ENCODE measurements at places on chromosomes 2 and 18.

DNA sequence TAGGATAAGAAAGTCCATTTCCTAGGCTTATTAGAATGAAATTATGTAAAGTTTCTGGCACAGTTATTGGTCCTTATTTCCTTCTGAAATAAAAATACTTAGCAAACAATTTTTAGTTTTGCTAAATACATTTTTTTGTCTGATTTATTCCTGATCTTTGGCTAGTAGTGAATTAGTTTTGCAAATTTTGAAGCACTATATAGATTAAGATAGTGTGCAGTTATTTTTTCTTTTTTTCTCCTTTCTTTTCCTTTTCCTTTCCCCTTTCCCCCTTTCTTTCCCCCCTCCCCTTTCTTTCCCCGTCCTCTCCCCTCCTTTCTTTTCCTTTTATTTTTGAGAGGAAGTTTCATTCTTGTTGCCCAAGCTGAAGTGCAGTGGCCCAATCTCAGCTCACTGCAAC is 59.7 kb downstream of the BIRC6 start:
- no peak for DNase-seq

DNA sequence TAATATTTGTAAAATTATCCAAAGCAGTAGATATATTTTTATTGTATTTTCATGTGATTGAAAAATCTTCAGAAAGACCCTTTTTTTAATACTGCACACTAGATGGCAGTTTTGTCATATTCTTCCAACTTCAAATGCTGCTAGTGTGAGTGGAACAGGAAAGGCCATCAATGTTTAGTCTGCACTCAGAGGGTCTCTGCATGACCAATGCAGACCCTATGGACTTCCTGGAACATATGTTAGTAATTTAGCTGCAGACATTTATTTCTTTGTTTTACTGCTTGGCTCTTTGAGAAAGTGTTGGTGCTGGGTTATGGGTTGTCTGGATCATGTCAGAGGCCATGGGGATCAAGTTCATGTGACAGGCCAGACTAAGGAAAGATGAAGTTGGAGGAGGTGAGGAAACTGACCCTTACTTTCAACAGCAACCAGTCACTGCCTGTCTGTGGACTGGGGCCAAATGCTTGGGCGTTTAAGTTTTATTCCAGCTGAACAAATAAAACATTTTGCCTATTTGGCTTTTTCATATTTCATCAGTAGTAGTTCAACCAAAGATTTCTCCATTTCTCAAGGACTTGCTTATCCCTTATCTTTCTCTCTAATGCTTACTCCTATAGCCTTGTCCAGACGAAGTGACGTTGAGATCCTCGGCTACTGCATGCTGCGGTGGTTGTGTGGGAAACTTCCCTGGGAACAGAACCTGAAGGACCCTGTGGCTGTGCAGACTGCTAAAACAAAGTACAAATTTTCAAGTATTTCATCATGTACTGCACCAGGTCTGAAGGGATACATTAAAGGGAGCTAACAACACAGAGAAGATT is 84.8 kb downstream of the VRK2 start:
- no peak for DNase-seq

- no peak for DNase-seq
These were observed 296.2 kb upstream of the SALL3 start for GRCh38 chr18:78683191-78684010.

GRCh38 chr18:25289001-25289631 is 62.9 kb downstream of the ZNF521 start:
- DNase-seq: no peak

GRCh38 chr18:45689396-45689795 is 34.6 kb upstream of the SLC14A1 start:
- DNase-seq: no peak

DNA sequence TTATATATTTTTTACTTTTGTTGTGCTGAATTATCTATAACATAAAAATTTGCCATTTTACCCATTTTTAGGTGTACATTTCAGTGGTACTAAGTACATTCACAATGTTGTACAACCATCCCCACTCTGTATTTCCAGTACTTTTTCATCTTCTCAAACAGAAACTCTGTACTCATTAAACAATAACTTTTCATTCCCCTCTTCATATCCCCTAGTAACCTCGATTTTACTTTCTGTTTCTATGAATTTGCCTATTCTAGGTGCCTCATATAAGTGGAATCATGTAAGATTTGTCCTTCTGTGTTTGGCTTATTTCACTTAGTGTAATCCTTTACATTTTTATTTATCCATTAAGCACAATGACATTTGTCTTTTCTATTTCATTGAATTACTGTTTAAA is 51.3 kb downstream of the GTF2A1L start:
- DNase-seq: no peak

- DNase-seq: no peak
These were observed 2.6 kb upstream of the PTPN2 start for GRCh38 chr18:12886498-12887126.

- no peak for DNase-seq
These were observed 1341.5 kb upstream of the ACVR2A start for GRCh38 chr2:146503366-146503765.

GRCh38 chr2:239721991-239722759 is 303.0 kb downstream of the NDUFA10 start:
- DNase-seq: no peak

DNA sequence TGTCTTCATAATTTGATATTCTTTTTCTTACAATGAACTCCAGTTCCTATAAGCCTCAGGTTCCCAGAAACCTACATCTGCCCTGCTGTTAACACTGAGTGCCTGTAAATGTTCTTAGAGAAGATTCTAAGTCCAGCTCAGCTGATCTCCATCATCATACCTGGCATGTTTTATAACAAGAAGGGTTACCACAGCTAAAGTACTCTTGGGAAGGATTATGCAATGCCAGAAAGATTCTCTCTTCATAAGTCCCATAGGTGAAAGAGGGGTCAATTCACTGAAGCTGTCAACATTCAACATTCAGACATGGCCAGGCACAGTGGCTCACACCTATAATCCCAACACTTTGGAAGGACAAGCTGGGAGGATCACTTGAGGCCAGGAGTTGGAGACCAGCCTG is 31.3 kb upstream of the PTPN4 start:
- no peak for DNase-seq

DNA sequence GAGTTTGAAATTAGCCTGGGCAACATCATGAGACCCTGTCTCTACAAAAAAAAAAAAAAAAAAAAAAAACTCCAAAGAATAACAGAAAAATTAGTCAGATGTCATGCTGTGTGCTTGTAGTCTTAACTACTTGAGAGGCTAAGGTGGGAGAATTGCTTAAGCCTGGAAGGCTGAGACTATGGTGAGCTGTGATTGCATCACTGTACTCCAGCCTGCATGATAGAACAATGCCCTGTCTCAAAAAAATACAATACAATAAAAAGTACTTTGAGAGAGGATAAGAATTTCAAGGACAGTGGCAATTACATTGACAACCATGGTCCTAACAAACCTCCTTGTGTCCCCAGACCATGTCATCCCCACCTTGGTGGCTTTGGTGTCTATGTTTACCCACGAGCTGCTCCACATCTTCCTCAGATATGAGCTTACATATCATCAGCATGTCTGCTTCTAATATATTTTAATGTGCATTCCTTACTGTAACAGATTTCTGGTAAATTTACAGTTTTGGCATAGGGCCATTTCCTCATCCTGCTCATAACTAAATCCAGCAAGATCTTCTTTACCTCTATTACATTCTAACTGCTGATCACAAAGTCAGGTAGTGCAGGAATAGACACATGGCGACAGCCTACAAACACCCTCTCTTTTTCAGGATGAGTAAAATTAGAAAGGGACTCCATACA is 437.7 kb upstream of the HNRNPA3 start:
- no peak for DNase-seq

- DNase-seq: peak; percentile 73
These were observed at the start of gene ADAM23 for GRCh38 chr2:206442833-206443734. ADAM23 (plus strand) TSS chr2:206443532; CDS start chr2:206443867, 335 bp downstream.

DNA sequence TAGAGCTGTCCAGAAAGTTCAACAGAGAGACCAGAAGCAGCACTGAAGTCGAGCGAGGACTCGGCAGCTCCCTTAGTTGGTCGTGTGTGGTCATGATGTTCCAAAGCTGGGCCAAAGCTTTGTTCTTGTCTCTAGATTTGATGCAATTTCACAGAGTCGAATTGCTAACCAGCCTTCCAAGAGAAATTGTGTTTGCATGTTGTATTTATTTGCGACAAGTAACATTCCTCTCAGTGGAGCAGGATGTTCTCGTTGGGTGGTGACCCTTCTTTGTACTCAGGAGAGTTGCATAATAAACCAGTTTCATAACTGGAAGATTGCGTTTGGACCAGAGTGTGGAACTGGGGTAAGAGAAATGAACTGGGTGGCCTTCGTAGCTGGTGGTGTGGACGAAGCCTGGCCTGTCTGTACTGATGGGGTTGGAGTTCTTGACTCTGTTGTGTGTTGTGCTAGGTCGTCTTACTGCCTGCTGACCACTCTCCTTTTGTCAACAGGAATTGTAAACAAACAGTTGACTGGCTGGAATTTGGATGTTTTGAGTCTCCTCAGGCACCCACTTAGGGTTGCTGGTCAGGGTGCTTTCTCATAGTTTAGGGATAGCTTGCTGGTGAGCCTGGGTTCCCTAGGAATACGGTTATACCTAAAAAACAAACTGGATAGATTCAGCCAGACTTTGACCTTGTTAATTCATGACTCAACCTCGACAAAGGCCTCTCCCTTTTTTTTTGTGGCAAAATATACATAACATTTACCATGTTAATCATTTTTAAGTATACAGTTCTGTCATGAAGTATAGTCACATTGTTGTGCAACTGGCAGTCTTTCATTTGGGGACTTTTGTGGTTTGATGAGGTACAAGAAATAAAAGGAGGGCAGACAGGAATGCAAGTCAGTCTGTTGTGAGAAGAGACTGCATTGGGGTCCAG is 28.9 kb upstream of the TOGARAM2 start:
- no peak for DNase-seq

DNA sequence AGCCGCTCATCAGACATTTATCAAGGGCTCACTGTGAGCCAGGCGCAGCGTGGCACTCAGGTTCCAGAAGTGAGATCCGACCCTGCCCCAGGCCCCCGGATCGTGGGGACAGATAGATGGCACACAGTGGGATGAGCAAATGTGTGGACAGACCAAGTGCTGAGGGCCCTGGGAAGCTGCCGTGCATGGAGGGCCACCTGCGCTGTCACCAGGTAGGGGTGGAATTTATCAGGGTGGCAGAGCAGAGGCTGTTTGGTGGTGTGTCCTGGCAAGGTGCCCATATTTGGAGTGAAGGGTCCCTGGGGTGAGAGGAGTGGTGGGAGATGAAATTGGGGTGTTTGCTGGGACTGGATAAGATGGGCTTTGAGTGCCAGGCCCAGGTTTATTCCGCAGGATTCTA is 92.8 kb upstream of the HS6ST1 start:
- DNase-seq: no peak

DNA sequence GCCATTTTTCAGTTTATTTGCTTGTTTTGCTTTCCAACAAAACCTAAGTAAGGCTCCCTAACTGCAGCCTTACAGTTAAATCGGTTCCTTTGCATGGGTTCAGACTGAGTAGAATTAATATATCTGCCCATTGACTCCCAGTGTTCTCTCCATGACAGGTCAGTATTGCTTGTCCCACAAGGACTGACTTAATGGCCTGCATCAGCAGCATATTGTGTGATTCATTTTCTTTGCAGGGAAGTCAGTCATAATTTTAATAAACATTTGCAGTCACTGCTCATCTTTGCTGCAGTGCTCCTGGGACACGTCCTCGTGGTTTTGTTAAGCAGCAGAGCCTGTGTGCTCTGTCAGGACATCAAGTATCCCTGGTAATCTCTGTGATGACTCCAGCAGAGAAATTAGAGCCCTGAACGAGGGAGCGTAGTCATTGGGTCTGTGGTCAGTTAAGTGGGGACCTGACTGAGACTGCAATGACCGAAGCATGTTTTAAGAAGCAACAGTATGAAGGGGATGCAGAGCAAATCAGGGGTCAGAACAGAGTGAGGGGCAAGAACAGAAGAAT is 93.3 kb downstream of the CDH20 start:
- no peak for DNase-seq

- DNase-seq: no peak
These were observed 126.7 kb downstream of the NDUFA10 start for GRCh38 chr2:239898292-239898925.

- DNase-seq: no peak
These were observed 200.2 kb downstream of the ANKRD30B start for GRCh38 chr18:14948163-14948540.

GRCh38 chr2:6999211-6999877 is 82.1 kb downstream of the RNF144A start:
- no peak for DNase-seq

GRCh38 chr18:54217624-54218023 is 6.8 kb downstream of the MBD2 start:
- no peak for DNase-seq

DNA sequence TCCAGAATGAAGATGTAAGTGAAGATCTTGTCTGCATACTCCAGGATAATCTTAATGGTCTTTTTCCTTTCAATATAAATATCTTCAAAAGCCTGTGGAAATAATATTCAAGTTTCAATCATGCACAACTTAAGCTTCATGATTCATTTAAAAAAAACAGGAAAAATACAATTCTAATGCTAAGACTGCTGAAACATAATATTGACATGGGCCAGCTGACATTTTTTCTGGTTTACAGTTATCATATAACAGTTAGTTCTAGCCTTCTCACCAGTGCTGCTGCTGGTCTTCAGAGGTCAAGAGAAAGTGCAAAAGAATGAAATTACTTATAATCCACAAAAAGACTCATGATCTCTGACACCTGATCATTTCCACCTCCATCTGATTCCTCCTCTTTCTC is 110.4 kb upstream of the SCN1A start:
- DNase-seq: no peak

GRCh38 chr18:35512761-35513160 is 15.0 kb upstream of the INO80C start:
- no peak for DNase-seq

- DNase-seq: no peak
These were observed 51.7 kb downstream of the MCFD2 start for GRCh38 chr2:46863882-46864281.

- no peak for DNase-seq
These were observed 43.9 kb upstream of the DNAH7 start for GRCh38 chr2:196112418-196113034.

- DNase-seq: no peak
These were observed 98.5 kb downstream of the MCFD2 start for GRCh38 chr2:46816846-46817726.

- DNase-seq: no peak
These were observed 2.1 kb downstream of the KCNG2 start for GRCh38 chr18:79799619-79800370.

GRCh38 chr2:64787019-64787365 is 133.3 kb upstream of the SERTAD2 start:
- no peak for DNase-seq

DNA sequence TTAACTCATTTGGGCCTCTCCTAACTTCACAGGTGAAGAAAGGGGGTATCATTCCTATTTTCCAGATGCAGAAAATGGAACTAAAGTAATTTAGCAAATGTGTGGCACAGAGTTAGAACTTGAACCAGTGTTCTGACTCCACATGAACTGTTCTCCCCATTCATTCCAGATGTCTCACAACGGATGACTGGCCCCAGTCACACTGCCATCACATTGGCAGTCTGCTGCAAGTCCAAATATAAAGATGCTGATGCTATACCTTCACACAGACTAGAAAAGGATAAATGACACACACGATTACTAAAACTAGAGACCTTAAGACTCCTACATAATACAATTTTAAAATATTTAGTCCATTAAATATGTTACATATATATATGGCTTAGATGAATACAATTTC is 195.7 kb downstream of the NBAS start:
- no peak for DNase-seq

GRCh38 chr2:54148391-54148790 is 33.0 kb downstream of the ACYP2 start:
- no peak for DNase-seq
